ENCODE measurements at places on chromosomes 7 and 10.

DNA sequence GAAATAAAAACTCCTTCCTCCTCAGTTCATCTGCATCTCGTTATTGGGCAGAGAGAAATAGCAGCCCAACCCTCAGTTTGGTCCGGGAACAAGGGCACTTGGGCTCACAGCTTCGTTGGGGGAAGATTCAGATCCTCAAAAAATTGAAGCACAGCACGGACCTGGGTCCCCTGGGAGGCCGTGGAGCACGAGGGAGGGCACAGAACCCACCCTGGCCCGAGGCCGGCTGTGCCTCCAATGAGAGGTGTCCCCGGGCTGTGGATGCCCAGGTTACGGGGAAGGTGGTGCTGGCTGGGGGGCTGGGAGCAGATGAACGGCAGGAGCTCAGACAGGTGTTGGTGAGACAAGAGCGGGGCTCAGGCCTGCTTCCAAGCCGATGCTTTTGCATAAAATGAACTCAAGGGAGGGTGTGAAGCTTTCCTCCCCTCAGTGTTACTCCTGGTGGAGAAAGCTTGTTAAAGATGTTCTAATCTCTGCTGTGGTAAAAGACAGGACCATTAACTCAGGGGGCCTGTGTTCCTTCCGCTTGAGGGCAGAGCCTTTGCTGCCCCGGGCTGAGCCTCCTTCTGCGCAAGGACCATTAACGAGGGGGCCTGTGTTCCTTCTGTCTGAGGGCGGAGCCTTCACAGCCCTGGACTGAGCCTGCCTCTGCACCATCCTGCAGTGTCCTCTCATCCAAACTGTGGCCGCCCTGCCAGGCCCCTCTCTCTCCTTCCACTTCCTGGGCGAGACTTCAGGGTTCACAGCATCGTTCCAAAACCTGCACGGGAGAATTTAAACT lies 302.2 kb downstream of the ADARB2 start:
- no peak for DNase-seq

GRCh38 chr7:134684165-134684564 lies 37.5 kb downstream of the BPGM start:
- no peak for DNase-seq

GRCh38 chr10:63586043-63586442 lies 64.8 kb downstream of the REEP3 start:
- DNase-seq = no peak

DNA sequence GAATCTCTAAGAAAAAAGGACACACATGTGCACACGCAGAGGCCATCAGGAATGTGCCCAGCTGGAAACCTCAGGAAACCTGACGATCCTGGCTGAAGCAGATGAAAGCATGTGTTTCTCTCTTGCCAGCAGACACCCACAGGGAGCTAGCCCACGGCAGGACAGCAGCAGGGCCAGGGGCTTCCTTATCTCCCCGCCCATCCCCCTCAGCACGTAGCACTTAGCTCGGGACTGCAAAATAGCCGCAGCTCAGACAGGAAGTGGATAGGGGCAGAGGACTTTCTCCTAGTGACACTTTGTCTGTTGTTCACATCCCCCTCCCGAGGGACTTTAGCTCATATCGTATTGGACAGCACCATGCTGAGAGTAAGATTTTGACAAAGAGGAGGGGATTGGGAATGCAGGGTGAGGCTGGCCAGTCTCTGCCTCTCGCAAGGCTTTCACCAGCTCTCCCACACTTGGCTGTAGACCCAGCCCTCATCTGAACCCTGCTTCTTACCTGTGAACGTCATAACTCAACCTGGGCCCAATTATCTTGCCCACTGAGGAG lies 63.8 kb downstream of the MKI67 start:
- DNase-seq = peak; percentile 32

- peak; percentile 13 for DNase-seq
Measured at GRCh38 chr7:21898265-21898930, 47.3 kb downstream of the CDCA7L start.

DNA sequence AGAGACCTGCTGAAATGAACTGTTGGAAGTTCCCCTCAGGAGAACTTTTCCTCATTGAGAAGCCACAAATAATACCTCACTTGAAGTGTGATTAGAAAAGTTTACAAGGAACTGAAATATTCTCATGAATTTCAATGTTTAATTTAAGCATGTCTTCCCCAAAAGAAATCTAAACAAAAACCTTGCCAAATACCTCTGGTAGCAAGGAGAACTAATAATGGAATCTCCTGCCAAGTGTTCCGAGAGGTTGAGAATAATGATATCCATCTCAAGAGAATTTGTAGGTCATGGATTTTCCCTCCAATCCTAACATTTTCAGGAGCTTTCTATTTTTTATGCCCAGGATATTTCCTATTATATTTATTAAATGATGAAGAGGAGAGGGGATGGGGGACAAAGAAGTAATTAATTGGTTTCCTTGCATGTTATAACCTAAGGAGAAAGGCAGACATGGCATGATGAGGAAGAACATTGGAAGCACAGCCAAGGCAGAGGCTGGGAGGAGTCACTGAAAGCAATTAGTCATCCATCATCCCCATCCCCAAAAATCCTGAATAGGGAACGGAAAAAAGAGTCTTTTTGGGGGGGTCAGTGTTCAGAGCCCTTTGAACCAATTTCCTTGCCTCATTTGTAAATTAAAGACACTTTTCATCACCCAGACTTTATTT lies 93.6 kb upstream of the IL6 start:
- DNase-seq = no peak

GRCh38 chr10:113291413-113291812 lies 261.4 kb upstream of the HABP2 start:
- no peak for DNase-seq

- DNase-seq = no peak
Measured at GRCh38 chr7:134721171-134721570, 58.3 kb upstream of the CALD1 start.

GRCh38 chr7:12727455-12728191 lies 40.2 kb downstream of the ARL4A start:
- no peak for DNase-seq

- no peak for DNase-seq
Measured at GRCh38 chr7:152366662-152367061, 69.1 kb downstream of the KMT2C start.

- no peak for DNase-seq
Measured at GRCh38 chr10:52135101-52135500, 179.0 kb upstream of the DKK1 start.

- no peak for DNase-seq
Measured at GRCh38 chr7:85220023-85220422, 33.2 kb upstream of the SEMA3D start.

DNA sequence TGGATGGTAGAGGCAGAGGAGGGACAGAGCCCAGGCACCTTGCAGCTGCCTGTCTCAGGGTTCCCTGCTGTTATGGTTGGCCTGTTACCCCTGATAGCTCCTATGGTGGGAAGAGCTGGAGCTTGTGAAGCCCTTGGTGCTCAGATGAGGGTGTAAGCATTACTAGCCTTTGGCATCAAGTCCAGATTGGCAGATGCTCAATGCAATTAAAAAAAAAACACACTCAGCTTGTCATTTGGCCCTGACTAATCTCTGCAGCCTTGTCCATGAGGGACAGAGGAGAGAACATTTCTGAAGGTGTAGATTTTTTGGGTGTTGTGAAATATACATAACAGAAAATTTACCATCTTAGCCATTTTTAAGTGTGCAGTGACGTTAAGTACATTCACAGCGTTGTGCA lies 86.3 kb downstream of the PLPP4 start:
- no peak for DNase-seq

- DNase-seq = peak; percentile 17
Measured at GRCh38 chr7:18638594-18639452, 143.3 kb downstream of the HDAC9 start.

- no peak for DNase-seq
Measured at GRCh38 chr7:41536873-41537665, 165.8 kb downstream of the INHBA start.

- DNase-seq = no peak
Measured at GRCh38 chr10:127013211-127013656, 108.0 kb downstream of the DOCK1 start.

- no peak for DNase-seq
Measured at GRCh38 chr7:1557006-1557405, 1.0 kb upstream of the TMEM184A start.

- no peak for DNase-seq
Measured at GRCh38 chr7:130353196-130353595, 8.6 kb downstream of the CPA5 start.

DNA sequence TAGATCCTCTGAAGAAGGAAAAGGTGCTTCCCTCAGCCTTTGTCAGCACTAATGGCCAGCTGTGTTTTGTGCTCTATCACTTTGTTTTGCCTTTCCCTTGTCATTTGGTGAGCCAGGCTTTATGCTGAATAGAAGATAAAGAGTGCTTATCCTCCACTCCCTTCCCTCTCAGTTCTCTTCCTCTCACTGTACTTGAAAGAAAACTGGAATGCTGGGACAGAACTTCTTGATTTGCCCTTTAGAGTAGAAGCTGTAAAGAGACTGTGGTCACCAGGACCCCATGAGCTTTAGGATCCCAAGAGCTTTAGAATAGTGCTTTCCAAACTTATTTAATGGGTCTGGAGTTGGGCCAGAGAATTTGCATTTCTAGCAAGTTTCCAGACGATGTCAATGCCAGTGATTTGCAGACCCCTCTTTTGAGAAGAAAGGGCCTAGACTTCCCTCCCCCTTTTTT lies 81.4 kb downstream of the LRRC4 start:
- DNase-seq = no peak

GRCh38 chr7:20217193-20217948 lies at the start of gene MACC1:
TSS of gene MACC1 (minus strand) at chr7:20217384. CDS start at chr7:20161862, 55,522 bp downstream.
- no peak for DNase-seq

DNA sequence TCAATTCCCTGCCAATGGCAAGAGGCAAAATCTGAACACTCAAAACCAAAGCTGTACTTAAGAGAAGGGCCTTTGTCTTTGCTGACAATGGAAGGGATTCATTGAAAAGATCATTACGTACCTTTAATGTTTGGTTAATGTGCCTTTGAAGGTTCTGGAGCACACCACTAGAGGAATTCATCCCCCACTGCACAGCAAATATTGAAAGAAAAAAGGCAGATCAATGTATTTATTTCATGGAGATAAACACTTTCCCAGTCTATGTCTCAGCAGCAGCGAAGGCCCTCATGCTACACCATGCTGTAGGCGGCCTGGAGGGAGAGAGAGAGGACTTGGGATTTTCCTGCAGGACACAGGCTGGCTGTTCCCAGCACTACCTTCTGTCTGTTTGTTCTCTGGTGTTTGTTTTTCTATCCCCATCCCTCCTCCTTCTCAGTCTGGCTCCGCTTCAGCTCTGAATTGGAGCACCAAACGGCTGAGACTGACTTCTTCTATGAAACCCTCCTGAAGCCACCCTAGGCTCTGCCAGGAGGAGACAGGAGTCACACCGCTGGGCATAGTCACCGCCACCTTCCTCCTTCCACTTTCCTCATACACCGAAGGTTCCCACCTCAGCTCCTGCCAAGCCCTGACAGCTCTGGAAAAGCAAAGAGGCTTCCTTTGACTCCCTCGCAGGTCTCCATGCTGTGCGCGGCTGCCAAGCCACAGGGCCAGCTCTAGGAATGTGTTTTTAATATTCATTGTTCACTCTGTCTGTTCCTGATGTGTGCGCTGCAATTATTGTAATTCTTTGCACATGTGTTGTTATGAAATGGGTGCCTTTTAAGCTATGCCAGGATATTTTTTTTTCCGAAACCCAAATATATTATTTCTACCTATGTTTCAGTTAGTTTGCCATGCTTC lies 301.5 kb downstream of the FZD1 start:
- DNase-seq = no peak

DNA sequence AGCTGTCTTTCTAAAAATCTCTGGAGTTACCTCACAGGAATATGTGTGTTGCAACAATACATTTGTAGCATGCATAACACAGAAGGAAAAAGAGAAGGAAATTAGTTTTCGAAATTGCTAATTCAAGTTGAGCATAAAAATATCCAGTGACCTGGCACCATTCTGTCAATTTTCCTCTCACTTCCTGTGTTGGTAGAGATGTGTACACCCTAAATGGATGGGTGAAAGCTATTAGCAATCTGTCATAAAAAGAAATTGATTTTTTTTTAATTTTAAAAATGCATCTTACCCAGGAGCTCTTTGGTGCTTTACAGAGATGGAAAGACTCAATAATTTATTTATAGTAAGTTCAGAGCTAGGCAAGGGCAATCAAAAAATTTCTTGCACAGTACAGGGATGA lies 333.3 kb upstream of the TMEM229A start:
- DNase-seq = no peak

GRCh38 chr7:155353256-155353897 lies 55.7 kb downstream of the INSIG1 start:
- no peak for DNase-seq

GRCh38 chr7:45451342-45452035 lies 122.7 kb upstream of the ADCY1 start:
- DNase-seq = no peak

- no peak for DNase-seq
Measured at GRCh38 chr7:22855049-22855392, 32.4 kb upstream of the TOMM7 start.

GRCh38 chr7:35251606-35252310 lies 2.1 kb downstream of the TBX20 start:
- DNase-seq = no peak

GRCh38 chr10:86968271-86968993 lies at the start of gene ADIRF:
TSS of gene ADIRF (plus strand) at chr10:86968482. CDS start at chr10:86968545, 63 bp downstream.
- no peak for DNase-seq

DNA sequence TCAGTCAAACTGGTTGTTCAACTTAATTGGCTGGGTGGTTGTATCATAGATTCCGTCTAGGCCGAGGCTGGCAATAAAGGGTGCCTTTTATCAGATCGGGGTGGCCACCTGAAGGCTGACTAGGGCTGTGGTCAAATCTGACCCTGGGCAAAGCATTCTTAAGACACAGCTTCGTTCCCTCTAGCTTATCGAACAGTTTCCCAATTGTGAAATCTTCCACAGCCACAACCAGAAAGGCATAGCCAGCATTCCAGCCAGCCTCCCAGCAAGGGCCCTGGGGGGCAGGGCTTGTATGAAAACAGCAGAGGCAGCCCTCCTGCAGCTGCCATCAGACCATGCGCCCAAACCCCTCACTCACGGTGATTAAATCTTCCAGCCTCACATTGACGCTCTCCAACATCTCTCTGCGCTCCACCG lies 42.5 kb upstream of the TMEM213 start:
- no peak for DNase-seq
